ENCODE measurements at places on chromosomes 2 and 18.

- no peak for DNase-seq
These were observed 82.0 kb upstream of the MEX3C start for GRCh38 chr18:51279367-51279984.

GRCh38 chr2:48528431-48528830 is 1.5 kb upstream of the STON1 start:
- DNase-seq: no peak

DNA sequence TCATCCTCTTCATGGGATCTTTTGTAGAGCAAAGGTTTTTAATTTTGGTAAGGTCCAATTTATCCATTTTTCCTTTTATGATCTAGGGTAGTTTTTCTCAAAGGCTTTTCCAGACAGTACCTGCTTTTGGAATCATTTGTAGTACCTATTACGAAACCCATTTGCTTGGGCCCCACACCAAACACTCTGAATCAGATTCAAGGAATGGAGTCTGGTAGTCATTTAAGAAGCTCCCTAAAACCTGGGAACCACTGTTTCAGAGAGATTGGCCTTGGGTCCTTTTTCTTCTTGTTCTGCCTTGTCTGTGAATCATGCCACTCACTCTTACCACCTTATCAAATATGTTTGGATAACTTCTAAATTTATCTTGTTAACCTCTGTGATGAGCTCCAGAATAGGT is 40.3 kb downstream of the OSBPL6 start:
- no peak for DNase-seq

DNA sequence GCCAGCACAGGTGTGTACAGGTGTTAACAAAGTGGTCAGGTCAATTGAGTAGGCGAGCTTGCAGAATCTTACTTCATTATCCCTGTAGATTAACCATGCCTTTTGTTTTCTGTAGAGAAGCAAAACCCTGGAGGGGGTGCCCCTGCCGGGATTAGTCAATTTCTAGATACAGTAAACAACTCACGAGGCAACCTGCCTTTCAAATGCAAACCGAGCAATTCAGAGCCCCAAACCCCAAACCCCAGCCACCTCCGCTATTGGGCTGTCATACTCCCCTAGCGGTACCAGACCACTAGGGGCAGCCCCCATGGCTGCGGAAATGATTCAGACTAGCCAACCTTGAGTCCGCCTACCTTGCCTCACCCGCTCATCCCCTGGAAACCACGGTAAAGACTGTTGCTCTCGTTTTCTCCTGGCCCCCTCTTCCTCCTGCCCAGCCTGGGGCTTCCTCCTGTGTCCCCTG is 61.4 kb upstream of the KIF5C start:
- no peak for DNase-seq

- DNase-seq: no peak
These were observed 3.4 kb upstream of the EVA1A start for GRCh38 chr2:75564026-75564688.

GRCh38 chr18:48891721-48892120 is 59.0 kb downstream of the SMAD7 start:
- DNase-seq: no peak

GRCh38 chr2:204860274-204860673 is 315.0 kb downstream of the PARD3B start:
- no peak for DNase-seq

DNA sequence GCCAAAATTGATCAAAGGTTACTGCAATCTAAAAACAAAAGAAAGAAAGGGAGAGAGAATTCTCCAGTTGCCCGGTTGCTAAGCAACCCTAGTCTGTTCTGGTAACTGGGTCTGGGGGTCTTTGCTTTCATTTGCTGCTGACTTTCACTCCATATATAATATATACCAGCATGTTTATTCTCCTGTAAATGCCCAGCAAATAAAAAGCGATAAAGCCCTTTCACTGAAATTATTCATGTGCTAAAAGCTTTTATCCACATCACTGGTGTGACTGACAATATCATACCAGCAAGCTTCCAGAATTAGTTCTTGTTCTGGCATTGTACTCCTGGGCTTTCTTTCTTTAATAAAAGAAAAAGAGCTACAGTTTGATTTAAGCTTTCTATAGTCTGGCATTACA is 75.5 kb upstream of the ST8SIA3 start:
- DNase-seq: no peak

DNA sequence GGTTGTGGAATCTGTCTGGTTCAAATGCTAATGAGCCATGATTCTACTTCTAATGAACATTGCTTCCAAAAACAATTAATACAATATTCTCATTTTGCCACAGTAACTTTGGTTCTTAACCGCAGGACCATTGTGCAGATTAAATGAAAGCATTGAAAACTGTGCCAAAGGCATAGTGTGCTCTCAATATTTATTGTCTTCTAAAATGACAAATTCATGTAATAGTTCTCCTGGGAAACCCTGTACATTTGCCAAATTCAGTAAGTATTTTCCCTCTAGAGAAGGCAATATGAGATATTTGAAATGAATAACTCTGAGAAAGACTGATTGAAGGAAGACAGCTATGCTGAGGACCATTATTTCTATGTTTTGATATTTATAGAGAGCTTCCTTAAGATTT is 246.3 kb downstream of the CCDC102B start:
- no peak for DNase-seq

DNA sequence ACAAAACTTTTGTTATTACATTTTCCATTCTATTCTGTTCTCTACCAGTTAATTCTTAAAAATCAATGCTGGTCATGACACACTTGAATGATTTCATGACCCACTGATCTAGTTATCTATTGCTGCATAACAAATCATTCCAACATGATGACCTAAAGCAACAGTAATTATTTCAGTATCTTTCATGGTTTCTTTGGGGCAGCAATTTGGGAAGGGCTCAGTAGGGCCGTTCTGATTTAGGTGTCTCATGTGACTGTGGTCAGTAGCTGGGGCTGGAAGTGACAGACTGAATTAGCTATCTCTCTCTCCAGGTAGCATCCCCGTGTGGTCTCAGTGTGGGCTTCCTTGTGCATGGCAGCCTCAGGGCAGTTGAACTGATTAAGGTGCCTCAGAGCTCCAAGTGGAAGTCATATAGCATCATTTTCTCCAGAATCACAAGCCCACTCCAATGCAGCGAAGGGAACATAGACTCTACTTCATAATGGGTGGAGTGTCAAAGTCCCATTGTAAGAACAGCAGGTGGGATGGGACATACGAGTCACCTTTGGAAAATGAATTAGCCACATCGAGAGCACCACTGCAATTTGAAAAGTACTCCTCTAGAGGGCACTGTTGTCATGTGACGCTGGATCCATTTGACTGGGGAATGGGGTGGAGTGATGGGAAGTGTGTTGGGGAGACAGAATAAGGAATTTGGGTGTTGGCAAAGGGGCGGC is 39.1 kb upstream of the FAM136A start:
- DNase-seq: no peak

DNA sequence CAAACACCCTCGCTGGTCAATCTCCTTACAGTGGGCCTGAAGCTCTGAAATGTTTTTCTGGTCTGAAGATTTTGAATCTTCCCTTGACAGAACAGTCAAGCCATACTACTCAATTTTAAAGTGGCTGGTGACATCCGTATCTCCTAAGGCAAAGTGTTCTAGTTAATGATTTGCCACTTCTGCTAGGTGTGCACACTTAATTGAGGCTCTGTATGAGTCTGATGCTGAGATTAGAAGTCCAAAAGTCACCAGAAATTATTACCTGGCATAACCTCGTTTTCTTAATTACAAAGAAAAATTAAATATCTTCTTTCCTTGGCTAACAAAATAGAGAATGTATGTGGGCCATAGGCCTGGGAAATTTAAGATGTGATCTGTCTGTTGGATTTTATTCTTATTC is 104.1 kb downstream of the DPP10 start:
- DNase-seq: no peak

- DNase-seq: no peak
These were observed 10.7 kb upstream of the IAH1 start for GRCh38 chr2:9463698-9464034.

DNA sequence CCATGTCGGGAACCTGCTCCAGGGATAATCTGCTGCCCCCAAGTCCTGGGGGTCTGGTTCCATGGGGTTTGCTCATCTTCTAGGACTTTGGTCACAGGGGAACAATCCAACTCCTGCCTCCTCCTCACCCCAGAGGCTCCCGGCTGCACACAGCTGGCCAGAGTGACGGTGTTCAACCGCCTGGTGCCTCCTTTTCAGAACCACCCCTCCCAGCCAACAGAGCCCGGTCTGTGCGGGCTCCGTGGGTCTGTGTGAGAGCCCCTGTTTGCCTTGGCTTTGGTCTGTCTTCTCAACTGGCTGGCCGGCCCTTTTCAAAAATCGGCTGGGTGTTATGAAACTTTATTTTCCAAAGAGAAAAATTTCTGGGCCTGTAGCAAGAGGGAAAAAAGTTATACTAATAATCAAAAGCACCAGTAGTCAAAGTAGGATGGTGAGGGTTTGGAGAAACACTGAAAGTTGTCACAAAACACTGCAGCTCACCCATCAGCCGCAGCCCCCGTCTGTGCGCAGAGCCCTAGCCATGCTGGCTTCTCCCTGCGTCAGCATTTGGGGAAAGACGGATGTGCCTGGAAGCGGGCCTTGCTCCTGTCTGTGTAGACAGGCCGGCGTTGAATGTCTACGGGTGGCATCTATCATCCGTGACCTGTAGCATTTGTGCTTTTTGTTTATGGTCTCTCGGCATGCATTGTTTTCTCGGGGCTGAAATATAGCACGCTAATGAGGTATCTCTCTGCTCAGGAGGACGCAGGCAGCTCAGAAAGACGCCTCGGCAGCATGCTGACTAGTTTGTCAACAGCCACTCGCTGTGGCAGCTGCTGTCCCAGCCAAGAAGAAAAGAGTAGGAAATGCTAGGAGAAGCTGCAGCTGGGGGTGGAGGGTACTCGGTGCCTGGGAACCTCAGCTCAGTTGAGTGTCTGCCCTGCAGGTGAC is 138.6 kb downstream of the GLI2 start:
- DNase-seq: no peak
